ENCODE measurements at places on chromosomes 1 and 21.

DNA sequence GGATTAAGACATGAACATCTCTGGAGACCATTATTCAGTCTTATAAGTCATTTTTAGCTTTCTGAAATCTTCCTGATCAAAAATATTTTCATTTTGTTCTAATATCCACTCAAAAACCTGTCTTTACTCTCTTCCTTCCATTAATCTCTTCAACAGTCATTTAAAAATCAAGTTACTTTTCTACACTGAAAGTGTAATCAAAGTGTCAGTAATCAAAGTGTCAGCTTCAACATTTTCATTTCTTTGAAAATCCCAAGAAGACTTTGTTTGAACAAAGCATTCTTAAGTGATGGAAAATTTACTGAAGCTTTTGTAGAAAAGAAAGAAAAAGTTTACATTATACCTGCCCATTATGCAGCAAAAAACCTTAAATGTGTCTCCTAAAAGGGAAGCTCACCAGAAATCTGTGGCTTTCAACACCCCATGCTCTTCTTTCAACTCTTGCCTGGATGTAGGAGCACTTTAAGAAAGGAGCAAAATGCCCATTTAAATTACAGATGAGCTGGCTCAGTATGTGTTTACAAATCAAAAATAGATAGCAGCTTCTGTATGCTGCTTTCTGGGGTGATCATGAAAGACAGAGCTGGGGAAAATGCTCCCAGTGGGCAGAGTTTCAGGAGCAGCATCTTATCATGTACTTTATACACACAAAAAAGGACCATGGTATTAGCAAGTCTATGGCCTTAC lies 260.8 kb upstream of the NCAM2 start:
- DNase-seq = no peak

GRCh38 chr1:11407301-11407994 lies 71.5 kb upstream of the DISP3 start:
- DNase-seq = no peak

DNA sequence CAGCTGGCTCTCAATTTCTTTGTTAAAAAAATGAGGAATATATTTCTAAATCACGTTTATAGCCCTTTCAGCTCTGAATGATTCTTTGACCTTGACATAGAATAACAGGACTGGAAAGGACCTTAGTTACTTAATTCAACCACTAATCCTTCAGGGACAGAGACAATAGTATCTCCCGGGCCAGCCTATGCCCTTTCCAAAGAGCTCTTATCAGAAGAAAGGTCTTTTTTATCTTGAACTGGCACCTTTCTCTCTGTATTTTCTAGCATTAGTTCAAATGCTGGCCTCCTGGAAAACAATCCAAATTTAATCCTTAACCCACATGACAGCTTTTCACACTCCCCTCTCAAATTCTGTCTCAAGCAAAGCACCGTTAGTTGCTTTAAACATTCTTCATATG lies 44.8 kb upstream of the FBXO28 start:
- DNase-seq = no peak

- no peak for DNase-seq
Observed at GRCh38 chr1:147773215-147773715, 12.9 kb upstream of the GJA5 start.

DNA sequence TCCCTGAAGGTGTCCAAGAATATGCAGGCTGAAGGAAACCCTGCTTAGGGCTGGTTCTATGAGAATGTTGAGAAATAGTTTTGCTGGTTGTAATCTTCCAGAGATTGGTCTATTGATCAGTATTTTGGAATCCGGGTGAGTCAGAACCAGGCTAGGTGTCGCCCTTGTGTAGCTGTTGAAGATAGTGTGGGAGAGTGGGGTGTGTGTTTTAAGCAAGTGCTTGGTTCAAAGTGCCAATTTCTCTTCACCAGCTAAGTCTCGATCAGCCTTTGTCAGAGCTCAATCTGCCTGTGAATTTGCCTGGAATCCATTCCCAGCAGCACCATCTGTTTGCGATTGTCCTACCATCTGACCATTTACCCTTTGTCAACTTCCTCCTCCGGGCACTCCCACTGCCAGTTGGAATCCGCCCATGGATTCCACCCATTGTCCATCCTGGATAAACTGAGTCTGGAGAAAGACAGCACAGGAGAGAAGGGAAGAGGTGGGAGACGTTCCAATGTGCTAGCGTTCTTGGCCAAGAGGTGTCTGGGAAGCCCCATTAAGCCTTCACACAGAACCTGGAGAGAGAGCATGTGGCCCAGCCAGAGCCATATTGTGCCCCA lies 59.4 kb upstream of the CYP2J2 start:
- DNase-seq = no peak

GRCh38 chr21:44710294-44710665 lies 1.1 kb downstream of the TSPEAR start:
- DNase-seq = no peak

- DNase-seq = no peak
Observed at GRCh38 chr1:214324896-214325800, 44.2 kb downstream of the SMYD2 start.
